Activated CD8-positive, alpha-beta T cell treated with anti-CD3 and anti-CD28 coated beads, Interleukin-2, amount 10 ng/mL, durations not matched to agents 7 days and 5 days (primary cell): ENCODE measurements at places on chromosomes 7 and 10. TPM values are rescaled to one million over a fixed set of nuclear protein-coding genes. Genes with fewer than 3 reads are reported as not detected.

Gene HPSE2
- total RNA-seq, result not detected

Gene LRRC18
- total RNA-seq, result 0.16 TPM

Gene ZCCHC24
- total RNA-seq, result 1.7 TPM

DNA sequence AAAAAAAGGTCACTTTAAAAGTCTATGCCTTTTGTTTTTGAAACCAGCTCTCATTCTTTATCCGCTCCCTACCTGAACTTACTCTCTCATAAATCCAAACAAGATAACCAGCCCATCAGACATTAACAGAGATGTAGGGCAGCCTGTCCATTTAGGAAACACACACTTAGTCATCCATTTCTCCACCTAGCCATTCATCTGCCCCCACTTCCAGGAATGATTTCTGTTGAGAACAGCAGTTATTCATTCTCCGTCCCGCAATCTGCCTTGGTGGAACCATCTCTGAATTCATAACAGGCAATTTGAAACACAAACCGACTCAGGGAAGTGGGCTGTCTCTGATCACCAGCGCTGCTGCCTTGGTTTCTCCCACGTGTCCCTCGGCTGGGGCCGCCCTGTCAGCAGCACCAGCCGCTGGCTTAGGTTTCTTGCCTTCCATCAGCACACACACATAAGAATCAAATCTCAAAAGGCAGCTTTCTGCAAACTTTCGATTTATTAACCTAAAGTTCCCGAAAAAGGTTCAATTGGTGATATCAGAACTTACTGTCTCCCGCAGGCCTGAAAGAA, 528.2 kb upstream of the NRP1 start:
- H3K27ac ChIP-seq, result no peak overlapping the region
- H3K36me3 ChIP-seq, result no peaks in the 10 kb centered on the region
- no peak overlapping the region for H3K4me3 ChIP-seq
- H3K4me1 ChIP-seq, result no peaks in the 10 kb centered on the region

DNA sequence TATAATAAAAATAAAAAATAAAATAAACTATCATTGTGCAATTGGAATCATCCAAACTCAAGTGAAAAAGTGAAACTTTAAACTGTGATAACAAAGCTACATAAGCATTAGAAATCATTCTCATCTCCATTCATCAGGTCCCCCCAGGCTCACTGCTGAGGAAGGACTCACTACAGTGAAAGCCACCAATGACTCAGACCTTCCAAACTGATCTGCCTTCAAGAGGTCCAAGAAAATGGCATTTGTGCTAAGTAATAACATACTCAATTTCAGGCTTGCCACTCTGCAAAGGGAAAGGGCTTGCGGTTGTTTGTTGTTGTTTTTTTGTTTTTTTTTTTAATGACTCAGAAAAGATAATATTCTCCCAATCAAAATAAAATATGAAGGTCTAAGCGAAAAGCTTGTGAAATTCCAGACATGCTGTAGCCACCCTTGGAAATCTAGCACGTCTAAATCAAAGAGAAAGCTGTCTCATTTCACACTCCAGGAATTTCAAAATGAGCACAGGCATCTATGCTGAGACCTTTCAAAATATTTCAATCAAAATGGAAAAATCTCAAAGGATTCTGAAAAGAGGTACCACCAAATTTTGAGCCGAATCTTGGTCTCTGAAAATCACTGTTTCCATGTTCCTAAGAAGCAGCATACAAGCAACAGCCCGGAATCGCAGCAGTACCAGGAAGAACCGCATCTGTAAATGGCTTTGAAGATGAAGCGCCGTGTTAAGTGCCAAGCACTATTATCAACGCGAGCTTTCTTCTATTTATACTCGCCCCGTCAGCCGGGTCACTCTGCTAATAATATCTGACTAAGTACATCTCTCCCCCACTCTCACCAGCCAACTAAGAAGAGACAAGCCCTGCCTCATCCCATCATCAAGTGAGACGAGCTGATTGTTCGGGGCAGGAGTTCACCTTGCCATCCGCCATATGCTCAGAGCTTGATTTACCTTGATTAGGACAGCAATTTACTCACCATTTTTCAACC, 13.5 kb downstream of the SFMBT2 start:
- no peak overlapping the region for H3K27ac ChIP-seq
- H3K36me3 ChIP-seq, result peaks cover 62% of the 10 kb centered on the region
- peaks cover 55% of the 10 kb centered on the region for H3K4me1 ChIP-seq
- no peaks in the 10 kb centered on the region for H3K27me3 ChIP-seq
- no peak overlapping the region for H3K4me3 ChIP-seq
- no peak for DNase-seq

DNA sequence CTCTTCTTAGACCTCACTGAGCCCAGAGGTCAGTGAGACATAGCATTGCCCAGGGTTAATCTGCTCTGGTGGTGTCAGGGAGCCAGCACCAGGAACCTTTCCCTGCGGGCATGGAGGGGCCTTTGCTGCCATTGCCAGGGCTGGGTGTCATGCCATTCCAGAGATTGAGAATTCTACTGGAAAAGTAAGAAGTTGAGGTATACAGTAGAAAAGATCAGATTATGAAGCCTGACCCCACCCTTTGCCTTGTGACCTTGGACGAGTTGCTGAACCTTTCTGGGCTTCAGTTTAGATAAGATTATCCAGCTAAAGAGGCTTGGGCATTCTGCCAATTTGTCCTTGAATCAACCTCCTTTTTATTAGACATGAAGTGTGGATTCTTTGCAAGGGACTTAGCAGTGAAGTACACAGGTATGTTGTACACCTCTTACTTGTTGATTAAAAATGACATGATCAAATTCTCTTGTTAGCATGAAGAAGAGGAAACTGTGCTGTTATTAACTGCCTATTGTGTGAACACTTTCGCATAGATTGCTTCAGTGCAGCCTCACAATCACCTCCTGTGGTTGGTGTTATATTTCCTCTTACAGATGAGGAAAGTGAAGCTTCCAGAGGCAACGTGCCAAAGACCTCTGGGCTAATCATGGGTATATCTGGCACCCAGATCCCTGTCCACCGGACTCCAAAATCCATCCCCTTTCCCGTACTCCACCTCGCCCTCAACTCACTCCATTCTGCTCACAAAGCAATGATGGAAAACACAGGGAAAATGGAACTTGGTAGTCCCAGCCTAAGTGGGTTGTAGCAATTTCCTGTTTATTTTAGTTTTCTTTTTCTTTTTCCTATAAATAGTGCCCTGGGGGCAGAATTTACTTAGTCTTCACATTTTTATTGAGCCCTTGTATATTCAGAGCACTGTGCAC, 151.3 kb downstream of the CAMK1D start:
- peaks cover 7% of the 10 kb centered on the region for H3K27me3 ChIP-seq
- no peak overlapping the region for H3K4me3 ChIP-seq
- H3K4me1 ChIP-seq, result peaks cover 10% of the 10 kb centered on the region
- no peak overlapping the region for H3K27ac ChIP-seq
- H3K36me3 ChIP-seq, result no peaks in the 10 kb centered on the region

Gene SPAM1
- total RNA-seq, result not detected

Gene CYTH3
- total RNA-seq, result 2.3 TPM

Gene GARIN1A
- 0.26 TPM for total RNA-seq

Gene KRIT1
- 44.8 TPM for total RNA-seq

- no peak overlapping the region for H3K27ac ChIP-seq
- H3K27me3 ChIP-seq, result no peaks in the 10 kb centered on the region
- H3K4me1 ChIP-seq, result peaks cover 1% of the 10 kb centered on the region
- no peak for DNase-seq
- no peaks in the 10 kb centered on the region for H3K36me3 ChIP-seq
- H3K4me3 ChIP-seq, result no peak overlapping the region
Measured at GRCh38 chr10:71280216-71280615, 38.8 kb upstream of the SLC29A3 start.

- peaks cover 10% of the 10 kb centered on the region for H3K36me3 ChIP-seq
- DNase-seq, result no peak
- H3K4me3 ChIP-seq, result no peak overlapping the region
- H3K27me3 ChIP-seq, result no peaks in the 10 kb centered on the region
- peaks cover 42% of the 10 kb centered on the region for H3K4me1 ChIP-seq
- no peak overlapping the region for H3K27ac ChIP-seq
Measured at GRCh38 chr7:105355701-105356100, 33.0 kb downstream of the SRPK2 start.
